ENCODE measurements at places on chromosomes 4 and X.
A peak's percentile ranks its signal among the peaks of the same experiment; 100 is the strongest.

- DNase-seq = no peak
Measured at GRCh38 chrX:43448688-43449087, 207.4 kb upstream of the MAOA start.

DNA sequence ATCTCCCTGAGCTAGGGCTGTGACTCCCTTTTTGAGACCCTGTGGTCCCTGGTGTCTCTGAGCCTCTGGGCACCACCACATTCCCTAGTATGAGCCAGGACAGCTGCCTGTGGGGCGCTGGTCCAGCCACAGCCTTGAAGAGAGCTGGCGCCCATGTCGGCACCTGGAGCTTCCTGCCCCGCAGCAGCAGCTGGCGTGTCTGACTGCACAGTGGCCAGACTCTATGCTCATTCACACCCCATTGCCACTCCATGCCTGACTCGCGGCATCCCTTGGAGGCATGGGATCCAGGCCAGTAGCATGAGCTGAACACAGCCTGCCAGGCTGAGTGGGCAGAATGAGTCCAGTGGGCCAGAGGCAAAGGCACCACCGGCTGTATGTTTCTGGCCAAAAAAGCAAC, 8.3 kb upstream of the SPP1 start:
- DNase-seq = no peak

DNA sequence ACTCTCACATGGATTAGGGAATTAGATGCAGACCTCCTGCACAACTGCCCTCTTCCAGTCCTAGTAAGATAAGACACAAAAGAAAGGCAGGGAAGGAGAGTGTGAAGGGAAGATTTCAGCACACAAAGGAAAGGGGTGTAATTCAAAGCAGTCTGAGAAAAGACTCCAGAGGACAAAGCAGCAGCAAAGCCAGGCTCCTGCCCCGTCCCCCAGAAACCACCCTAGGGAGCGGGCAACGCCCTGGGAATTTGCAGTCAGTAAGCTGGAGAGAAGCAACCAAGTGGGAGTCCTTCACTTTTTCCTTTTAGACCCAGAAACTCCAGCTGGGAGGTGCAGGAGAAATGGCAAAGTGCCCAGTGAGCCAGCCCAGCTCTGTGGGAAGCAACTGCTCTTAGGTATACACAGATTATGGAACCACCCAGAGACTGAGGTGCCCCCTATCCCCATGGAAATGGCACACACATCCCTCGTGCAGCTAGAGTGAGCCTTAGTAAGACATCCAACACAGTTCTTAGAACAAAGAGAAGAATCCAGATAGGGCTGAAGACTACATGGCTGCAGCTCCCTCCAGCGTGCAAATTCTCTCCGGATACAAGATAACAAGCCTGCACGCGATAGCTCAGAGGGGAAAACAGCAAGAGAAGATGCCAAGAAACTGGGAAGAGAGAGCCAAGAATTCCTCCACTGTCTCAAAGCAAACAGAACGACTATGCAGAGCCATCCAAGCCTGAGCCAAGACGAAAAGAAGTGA, 26.5 kb upstream of the IRAK1 start:
- DNase-seq = no peak

DNA sequence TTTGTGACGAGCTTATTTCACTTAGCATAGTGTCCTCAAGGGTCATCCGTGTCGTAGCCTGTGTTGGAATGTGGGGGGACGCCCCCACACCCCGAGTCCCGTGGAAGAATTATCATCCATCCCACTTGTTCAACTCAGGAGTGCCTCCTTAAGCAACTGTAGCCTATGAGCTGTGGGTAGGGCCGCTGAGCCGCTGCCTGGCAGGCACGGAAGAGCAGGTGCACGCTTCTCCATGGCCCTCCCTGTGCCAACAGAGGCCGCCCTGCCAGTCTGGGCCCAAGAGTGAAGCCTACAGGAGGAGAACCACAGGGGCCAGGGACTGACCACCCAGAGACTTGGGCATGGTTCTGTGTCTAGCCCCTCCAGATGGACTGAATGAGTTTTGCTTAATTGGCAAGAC, 2.3 kb upstream of the RGS12 start:
- DNase-seq = no peak

DNA sequence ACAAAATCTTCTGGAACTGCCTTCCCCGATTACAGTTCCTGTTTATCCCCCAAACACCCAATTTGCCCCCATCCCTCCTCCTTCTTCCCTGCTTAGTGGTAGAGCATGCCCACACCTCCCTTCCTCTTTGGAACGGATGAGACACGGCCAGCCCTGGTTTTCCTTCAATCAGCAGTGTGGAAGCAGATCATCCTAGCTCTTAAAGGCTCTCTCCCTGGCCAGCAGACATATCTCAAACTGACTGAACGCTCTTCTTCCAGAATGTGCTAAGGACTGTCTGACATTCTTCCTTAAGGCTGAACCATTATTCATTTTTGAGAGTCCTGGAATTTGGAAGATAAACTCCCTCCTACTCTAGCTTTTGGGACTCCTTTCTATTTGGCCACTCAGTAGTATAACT, 161.1 kb downstream of the TRIML1 start:
- peak; percentile 28 for DNase-seq

DNA sequence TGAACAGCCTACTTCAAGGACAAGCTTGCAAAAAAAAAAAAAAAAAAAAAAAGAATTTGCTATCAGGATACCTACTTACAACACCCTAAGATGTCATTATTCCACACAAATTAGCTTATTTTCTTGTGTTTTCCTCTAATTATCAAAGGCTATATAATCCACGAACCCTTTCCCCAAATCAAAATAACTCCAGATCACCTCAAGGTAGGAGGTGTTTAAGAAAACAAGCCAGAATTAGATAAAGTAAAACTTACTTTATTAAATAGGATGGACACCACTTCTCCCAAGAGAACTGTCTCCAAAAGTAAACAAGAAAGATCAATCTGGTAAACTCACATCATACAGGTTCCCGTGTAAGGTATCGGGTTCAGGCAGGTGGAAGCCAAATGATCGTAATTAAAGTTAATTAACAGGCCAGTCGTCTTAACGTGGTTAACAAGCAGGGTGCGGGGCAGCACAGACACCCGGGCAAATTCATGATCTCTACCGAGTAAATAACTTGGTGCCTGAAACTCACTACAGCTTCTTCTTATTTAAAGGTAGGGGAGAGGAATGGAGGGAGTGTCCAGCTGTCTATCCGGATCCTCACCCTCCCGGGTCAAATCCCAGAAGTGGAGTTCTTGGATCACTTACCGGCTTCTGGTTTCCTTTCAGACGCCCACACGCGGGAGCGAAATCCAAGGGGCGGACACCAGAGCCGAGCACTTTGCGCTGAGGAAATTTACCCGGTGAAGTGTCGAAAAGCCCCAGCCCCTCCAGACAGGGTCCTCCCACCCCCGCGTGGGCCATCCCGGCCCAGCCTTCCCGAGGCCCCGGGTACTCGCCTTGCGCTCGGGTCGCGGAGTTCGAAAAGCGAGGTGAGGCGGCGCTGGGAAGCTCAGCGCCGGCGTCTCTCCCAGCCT, 708 bp downstream of the ARAP2 start:
- no peak for DNase-seq

GRCh38 chr4:11847167-11847566, 418.5 kb upstream of the HS3ST1 start:
- DNase-seq = no peak

GRCh38 chr4:21680326-21680898, 268.2 kb downstream of the KCNIP4 start:
- no peak for DNase-seq
